ENCODE measurements at places on chromosomes 2 and 18.

DNA sequence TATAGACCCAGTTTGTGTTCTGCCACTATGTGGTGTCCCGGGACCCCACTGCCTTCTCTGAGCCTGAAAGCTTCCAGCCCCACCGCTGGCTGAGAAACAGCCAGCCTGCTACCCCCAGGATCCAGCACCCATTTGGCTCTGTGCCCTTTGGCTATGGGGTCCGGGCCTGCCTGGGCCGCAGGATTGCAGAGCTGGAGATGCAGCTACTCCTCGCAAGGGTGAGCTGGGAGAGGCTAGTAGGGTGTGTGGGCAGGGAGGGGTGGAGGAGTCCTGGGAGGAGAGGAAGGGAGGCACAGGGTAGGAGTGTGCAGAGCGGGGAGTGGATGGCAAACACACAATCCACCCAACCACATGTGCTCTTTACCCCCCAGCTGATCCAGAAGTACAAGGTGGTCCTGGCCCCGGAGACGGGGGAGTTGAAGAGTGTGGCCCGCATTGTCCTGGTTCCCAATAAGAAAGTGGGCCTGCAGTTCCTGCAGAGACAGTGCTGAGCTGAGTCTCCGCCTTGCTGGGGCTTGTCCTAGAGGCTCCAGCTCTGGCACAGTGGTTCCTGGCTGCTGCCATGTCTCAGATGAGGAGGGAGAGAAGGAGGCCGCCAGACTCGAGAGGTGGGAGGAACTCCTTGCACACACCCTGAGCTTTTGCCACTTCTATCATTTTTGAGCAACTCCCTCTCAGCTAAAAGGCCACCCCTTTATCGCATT is 16.9 kb downstream of the PRKAG3 start:
- DNase-seq: no peak

DNA sequence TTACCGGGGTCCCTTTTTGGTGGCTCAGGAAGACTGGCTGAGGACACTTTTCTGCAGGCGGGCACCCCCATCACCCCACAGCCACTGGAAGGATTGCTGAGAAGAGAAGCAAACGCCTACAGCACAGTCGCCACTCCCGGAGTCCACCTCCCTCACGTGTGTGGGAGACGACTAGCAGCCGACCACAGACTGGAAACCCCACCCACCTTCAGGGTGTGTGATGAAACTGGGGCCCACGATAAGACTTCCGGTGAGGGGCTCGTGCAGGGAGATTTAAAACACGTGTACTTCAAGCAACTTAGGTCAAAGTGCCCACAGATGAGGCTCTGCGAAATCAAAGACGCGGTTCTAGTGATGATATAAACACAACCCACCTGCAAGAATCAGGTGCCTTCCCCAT is 26.3 kb downstream of the MBP start:
- DNase-seq: no peak

DNA sequence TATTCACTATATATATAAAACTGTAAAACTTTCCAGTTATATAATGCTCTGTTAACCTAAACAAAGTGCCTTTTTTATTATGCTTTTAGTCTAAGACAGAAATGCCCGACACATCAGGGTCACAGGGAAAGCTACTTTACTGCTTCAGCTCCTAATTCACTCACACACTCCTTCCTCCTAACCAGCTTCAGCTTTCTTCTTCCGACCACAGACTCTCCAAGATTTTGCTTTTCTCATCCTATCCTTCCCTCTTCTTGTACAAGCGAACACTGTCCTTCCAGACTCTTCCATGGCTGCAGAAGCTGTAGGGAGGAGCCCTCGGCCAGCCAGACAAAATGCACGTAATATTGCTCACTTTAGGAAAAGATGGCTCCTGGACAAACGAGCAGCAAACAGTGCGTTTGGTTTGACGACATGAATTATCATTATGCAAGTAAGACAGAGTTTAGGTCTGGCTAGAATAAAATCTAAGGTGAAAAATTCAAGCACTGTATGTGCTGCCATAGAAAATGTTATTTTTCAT is 47.5 kb upstream of the HNRNPA3 start:
- DNase-seq: no peak

DNA sequence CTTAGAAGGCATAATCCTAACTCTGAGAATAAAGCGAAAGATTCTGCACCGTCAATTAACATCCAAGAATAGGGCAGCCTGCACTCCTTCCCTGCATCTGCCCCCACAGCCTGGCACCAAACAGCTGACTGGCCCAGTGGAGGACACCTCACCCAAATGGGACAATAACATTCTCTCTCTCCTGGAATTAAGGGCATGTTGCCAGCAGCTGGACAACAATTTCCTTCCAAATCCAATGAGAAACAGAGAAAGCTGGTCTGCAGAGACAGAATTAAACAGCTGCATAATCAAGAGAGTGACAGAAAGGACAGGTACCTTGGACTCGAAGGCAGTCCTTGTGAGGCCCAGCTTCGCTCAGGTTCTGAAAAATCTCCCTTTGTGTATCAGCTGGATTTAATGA is 15.0 kb downstream of the COX7A2L start:
- DNase-seq: no peak

DNA sequence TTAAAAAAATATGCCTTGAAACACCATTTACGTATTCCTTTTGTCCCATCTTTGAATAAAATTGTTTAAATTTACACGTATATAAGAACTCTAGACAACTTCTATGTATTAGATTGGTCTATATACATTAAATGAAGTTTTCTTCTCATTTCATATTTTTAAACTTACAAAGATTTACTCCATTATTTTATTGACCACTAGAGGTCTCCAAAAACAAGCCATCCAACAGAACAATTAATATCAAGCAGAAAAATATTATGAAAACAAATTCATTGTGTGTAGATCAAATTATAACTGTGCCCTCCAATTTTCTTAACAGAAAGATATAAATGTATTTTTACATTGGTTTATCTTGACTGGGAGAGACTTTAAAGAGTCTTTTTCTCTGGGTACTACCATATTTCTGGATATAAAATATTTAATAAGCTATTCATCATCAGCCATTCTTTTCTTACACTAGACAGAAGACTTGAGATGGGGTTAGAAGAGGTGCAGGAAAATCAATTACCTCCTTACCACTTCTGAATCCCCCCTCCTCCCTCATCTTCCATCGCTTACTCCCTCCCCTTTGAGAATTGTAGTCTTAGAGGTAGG is 66.5 kb downstream of the DPP4 start:
- no peak for DNase-seq

DNA sequence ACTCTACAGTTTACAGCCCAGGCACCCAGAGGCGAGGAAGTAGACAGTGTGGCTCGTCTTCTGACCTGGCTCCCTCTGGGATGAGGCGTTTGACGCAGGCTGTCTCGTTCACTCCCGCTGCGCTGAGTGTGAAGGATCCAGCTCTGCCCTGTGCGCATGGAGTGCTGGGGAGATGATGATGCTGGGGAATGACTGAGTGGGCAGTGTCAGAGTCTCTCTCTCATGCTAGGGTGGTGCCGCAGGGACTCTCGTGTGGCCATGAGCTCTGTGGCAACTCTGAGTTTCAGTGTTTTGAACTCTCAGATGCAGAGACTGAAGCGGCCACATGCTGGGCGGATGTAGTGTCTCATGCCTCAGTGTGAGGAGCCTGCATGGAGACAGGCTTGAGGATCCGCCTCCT is 118.4 kb upstream of the TPO start:
- no peak for DNase-seq

DNA sequence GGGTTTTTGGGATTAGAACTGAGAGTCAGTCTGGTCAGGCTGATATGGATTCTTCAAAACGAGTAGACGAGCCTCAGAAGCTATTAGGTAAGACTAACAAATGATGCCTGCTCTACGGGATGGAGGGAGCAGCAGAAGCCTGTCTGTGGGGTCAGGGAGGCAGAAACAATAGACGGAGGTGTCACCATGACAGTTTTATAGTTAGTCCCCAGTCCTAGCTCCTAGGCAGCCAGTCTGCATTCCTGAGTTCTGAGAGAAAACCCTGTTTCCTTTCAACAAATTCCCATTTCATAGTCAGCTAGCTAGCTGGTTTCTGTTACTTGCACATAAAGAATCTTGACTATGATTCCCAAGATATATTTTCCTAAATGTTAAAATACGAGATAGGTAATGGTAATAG is 542.1 kb downstream of the PID1 start:
- DNase-seq: no peak

DNA sequence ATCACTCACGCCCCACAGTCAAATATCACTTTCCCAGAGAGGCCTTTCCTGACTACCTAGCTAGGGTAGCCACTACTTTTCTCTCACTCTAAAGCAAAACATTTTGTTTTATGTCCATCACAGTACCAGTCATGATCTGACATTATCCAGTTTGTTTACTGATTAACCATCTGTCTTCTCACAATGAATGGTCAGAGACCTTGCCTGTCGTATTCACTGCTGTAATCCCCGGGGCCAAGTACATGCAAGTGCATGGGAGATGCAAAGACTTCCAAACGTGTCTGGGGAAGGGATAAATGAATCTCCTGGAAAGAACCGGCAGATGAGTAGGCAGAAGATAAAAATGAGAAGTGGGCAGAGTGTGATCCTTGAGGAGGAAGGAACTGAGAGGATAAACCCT is 39.7 kb downstream of the THUMPD2 start:
- DNase-seq: no peak

DNA sequence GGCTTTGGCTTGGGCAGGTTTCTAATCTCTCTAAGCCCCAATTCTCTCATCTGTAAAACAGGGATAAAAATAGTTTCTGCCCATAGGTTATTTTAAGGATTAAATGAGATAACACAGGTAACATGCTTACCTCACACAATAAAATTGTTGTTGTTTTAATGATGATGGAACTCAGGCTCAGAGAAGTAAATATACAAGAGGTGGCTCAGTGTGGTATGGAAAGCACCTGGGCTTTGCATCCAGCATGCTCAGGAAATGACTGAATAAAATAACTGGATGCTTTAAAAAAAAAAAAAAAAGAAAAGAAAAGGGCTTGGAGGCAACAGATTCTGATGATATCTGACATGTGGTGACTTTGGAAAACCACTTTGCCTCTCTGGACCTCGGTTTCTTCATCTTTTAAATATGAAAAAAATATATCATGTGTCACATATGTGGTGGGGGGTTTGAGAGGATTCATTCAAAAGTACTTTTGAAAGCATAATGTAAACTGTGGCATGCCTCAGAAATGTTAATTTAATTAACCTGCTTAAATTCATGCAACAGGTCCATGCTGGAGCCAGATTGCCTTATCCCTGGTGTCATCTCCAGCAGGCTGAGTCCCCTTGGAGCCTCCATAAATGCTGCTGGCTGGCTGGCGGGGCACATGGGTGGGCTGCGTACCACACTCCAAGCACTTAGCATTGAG is 112.8 kb upstream of the CDC42EP3 start:
- no peak for DNase-seq

- no peak for DNase-seq
These were observed 144.9 kb upstream of the TWIST2 start for GRCh38 chr2:238703053-238703415.

DNA sequence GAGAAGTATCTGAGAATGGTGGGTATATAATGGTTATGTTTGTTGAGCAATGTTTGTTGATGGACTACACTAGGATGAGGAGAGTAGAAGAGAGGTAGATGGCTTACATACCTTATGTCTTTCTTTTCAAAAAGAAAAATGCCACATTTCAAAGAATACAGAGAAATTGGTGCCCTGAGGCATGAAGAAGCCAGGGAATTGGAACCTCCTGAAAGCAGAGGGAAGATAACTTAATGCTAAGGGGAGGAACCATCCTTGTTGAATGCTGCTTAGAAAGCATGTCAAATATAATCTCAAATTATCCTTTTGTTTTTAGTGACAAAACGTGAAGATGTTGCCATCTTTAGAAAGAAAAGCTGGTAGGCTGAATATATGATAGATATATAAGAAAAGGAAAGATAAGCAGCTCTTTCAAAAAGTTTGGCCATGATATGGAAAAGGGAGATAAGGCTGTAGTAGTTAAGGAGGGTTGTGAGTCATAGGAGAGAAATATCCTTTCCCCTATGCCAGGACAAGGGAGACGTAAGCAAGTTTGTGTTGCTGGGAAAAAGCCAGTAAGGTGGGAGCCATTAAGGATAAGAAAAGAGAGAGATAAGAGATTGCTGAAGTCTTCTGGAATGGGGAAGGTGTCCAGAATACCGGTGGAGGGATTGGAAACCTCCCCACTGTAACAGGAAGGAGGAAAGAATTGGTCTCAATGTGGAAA is 66.3 kb downstream of the SCN2A start:
- DNase-seq: no peak

- DNase-seq: no peak
These were observed 58.1 kb upstream of the SDC1 start for GRCh38 chr2:20282916-20283592.

- no peak for DNase-seq
These were observed 124.7 kb downstream of the HDAC4 start for GRCh38 chr2:239275847-239276831.

GRCh38 chr18:9417073-9417851 is 58.1 kb upstream of the RALBP1 start:
- no peak for DNase-seq

DNA sequence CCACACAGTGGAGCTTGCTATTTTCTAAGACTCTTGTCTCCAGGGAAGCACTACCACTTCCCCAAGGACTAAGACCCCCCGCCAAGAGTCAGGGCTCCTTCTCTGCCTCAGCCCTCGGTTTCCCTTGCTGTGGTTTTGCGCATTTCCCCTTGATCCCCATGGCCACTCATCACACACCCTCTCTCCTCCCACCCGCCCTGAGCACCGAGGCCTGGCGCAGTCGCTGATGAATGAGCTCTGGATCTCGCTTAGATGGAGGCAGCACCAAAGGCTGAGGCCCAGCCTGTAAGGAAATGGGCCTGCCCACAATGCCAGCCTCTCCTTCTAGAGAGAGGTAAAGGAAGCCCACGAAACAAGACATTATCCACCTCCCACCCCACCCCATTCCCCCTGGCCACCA is 96.9 kb downstream of the TNS1 start:
- DNase-seq: no peak

GRCh38 chr2:27214941-27215340 is 2.2 kb upstream of the CAD start:
- DNase-seq: no peak

DNA sequence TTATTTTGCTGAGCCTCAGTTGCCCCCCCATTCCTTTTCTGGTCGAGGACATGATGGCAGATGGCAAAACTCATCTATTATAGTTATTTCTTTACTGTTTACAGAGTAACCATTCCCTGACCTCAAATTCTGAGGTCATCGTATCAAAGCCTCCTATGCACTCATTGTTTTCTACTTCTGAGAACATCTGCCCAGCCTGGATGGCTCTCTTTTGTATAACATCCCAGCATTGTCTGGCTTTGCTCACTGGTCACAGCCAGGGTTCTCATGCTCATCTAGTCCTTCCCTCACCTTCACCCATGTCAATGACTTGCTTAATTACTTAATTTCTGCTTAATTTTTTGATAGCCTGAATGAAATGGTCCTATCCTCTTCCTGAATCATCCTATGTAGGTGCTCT is 472.1 kb downstream of the PARD3B start:
- no peak for DNase-seq
